CD4-positive, alpha-beta memory T cell (primary cell): ENCODE measurements at places on chromosomes 11 and 22. TPM values are rescaled to one million over a fixed set of nuclear protein-coding genes. Genes with fewer than 3 reads are reported as not detected.

DNA sequence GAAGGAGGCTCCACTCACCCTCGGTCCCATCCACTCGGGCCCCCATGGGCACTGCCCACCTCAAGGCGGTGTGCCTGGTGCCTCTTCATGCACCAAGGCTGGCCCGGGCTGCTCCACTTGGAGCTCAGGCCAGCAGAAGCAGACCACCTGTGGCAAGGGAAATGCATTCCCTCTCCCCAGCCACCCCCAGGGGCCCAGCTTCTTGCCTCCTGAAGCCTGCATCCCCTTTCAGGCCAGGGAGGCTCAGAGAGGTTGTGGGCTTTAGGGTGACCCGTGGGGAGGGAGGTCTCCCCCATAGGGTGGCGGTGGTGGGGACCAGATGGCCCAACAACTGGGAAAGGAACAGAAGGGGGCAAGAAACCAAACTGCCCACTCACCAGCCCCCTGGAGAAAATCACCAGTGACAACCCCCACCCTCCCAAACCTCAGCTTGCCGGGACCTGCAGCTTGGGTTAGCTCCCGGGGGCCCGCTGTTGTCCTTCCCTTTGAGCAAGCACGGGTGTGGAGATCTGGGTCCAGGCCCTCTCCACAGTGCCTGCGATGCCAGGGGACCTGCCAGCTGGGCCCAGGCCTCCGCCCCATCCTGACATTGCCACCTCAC, 8.4 kb downstream of the CBX6 start:
- no peak for DNase-seq

DNA sequence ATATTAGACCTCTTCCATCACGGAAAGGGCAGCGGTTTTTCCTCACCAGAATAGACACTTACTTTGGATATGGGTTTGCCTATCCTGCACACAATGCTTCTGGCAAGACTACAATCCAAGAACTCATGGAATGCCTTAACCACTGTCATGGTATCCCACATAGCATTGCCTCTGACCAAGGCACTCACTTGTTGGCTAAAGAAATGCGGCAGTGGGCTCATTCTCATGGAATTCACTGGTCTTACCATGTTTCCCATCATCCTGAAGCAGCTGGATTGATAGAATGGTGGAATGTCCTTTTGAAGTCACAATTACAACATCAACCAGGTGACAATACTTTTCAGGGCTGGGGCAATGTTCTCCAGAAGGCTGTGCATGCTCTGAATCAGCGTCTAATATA, 20.8 kb downstream of the MS4A4E start:
- no peak for DNase-seq

DNA sequence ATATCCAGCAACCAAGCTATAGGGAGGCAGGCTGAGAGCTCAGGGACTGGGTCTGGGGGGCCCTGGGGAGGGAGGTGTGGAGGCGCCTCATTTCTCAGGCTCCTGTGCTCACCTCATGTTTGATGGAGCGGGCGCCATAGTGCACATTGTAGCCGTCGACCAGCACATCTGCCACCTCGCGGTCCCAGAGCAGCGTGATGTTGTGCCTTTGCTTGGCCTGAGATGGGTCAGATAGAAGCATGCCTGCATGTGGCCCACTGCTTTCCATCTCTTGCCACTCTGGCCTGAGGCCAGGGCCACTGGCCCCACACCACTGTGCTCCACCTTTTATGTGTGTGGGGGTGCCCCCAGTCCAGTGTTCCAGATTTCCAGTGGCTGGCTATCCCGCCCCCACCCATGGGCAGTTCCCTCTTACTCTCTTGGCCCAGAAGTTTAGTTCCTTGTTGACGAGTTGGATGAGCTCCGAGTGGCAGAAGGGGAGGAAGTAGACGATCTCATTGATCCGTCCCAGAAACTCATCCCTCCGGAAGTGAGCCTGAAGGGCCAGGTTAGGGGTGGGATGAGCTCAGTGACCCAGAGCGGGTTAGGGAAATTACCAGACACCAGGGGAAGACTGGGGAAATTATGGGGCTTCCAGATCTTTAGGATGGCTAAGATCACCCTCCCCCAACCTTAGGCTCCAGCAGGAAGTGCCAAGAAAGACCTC, 50.1 kb upstream of the PHOX2A start:
- DNase-seq, result no peak

GRCh38 chr11:111879637-111879960, 258 bp downstream of the CFAP68 start:
- no peak for DNase-seq

DNA sequence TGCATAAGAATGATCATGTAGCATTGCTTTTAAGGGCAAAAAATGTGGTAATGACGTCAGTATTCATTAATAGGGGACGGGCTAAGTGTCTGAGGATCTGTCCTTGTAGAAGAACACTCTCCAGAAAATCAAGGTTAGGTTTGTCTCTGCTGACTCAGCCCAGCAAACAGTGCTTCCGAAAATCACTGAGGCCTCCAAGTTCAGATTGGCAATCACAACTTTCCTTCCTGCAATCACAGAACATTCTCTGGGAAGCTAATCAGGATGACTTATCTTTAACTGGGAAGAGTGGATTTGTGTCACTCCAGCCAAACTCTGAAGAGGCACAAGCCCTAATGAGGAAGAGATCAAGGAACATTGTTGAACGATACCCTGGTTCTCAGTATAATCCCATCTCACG, 123.2 kb upstream of the LDLRAD3 start:
- no peak for DNase-seq

DNA sequence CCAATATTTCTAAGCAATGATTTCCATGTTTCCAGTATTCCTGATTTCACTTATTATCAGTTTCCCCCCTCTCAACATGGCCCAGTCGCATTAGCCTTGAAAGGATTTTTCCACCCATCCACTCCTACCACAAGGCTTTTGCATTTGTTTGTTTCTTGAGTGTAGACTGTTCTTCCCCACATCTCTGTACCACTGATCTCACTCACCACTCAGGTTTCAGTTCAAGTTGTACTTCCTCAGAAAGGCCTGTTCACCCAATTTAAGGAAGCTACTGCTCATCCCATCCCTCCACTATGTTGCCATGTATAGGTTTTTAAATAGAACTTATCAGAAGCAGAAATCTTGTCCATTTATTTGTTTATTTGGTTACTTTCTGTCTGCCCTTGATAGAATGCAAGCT, 472.3 kb downstream of the FAM181B start:
- no peak for DNase-seq

- DNase-seq, result no peak
Observed at GRCh38 chr11:70501051-70501901, 102.9 kb downstream of the CTTN start.

MUC5AC gene
- not detected for total RNA-seq

TOMM22 gene
- 41.2 TPM for total RNA-seq

SLC15A3 gene
- total RNA-seq, result 5.4 TPM

SYT9 gene
- total RNA-seq, result not detected

KRTAP5-1 gene
- not detected for total RNA-seq
